ENCODE measurements at places on chromosomes 3 and 15. TPM values are rescaled to one million over a fixed set of nuclear protein-coding genes. Genes with fewer than 3 reads are reported as not detected.

Gene SPATA12
- not detected for total RNA-seq

Gene MASP1
- total RNA-seq: 0.21 TPM

Gene CEMIP
- 1.0 TPM for total RNA-seq

Gene RHOV
- total RNA-seq: 6.2 TPM

Gene OIP5
- total RNA-seq: 0.28 TPM

Gene FBN1
- total RNA-seq: 1.0 TPM

Gene DOCK3
- total RNA-seq: under 0.01 TPM

Data from nasal cavity respiratory epithelium epithelial cell of viscerocranial mucosa (primary cell).